ENCODE measurements at places on chromosomes 5 and 9. TPM values are rescaled to one million over a fixed set of nuclear protein-coding genes. Genes with fewer than 3 reads are reported as not detected.

DNA sequence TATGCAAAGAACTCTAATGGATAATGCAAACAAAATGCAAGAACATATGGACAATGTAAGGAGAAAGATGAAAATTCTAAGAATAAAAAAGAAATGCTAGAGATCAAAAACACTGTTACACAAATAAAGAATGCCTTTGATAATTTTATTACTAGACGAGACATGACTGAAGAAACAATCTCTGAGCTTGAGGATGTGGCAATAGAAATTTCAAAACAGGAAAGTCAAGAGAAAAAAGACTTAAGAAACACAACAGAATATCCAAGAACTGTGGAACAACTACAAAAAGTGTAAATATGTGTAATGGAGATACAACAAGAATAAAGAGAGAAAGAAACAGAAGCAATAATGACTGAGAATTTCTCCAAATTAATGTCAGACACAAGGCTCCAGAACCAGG, 140.5 kb upstream of the ACOT12 start:
- no peaks in the 10 kb centered on the region for H3K27me3 ChIP-seq
- H3K4me1 ChIP-seq: no peaks in the 10 kb centered on the region
- no peak overlapping the region for H3K27ac ChIP-seq
- DNase-seq: no peak
- no peak overlapping the region for H3K4me3 ChIP-seq

GRCh38 chr5:151825445-151825844, 53.7 kb downstream of the G3BP1 start:
- H3K4me3 ChIP-seq: no peak overlapping the region
- no peak overlapping the region for H3K27ac ChIP-seq
- peak; percentile 53 for DNase-seq
- H3K27me3 ChIP-seq: no peaks in the 10 kb centered on the region
- no peaks in the 10 kb centered on the region for H3K36me3 ChIP-seq
- no peaks in the 10 kb centered on the region for H3K4me1 ChIP-seq

DNA sequence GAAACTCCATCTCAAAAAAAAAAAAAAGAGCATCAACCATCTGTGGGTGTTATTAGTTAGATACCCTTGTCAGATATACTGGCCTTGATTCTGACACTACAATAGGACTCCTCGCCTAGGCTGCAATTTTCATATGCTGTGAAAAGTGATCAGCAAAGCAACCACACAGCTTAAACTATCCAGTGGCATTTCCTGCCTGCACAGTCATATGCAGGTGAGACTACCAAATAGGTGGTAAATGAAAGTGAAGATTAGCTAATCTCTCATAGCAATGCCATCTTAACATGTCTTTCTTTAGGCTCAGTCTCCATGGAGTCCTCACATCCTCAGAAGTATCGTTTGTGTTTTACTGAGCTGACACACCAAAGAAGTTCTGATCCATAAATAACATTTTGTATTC, 40.8 kb downstream of the GRAMD2B start:
- H3K4me3 ChIP-seq: no peak overlapping the region
- H3K27ac ChIP-seq: no peak overlapping the region
- H3K27me3 ChIP-seq: no peaks in the 10 kb centered on the region
- H3K36me3 ChIP-seq: no peaks in the 10 kb centered on the region

DNA sequence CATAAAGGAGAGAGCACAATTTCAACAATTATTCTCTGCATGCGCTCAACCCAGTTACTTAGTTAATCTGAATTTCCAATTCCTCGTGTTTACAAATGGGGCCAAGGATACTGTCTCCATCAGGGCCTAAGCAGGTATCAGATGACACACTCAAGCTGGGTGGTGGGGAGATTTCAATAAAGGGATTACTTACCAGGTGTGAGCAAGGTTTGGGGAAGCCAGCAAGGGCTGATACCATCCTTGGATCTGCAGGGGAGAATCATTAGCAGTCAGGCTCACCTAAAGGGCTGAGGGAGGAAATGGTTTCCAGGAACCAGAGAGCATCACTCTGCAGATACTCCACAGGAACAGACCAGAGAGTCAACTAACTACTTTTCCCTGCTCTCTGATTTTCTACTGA, 487.1 kb downstream of the NTRK2 start:
- no peak overlapping the region for H3K4me3 ChIP-seq
- no peak overlapping the region for H3K27ac ChIP-seq
- no peaks in the 10 kb centered on the region for H3K4me1 ChIP-seq
- no peaks in the 10 kb centered on the region for H3K36me3 ChIP-seq
- DNase-seq: no peak

- no peak for DNase-seq
- no peak overlapping the region for H3K4me3 ChIP-seq
- no peaks in the 10 kb centered on the region for H3K27me3 ChIP-seq
Measured at GRCh38 chr5:106127985-106128384, 1542.8 kb downstream of the EFNA5 start.

GRCh38 chr5:75199946-75200345, 36.7 kb downstream of the ANKRD31 start:
- H3K4me3 ChIP-seq: no peak overlapping the region
- no peaks in the 10 kb centered on the region for H3K4me1 ChIP-seq
- H3K27me3 ChIP-seq: peaks cover 2% of the 10 kb centered on the region
- H3K36me3 ChIP-seq: no peaks in the 10 kb centered on the region

DNA sequence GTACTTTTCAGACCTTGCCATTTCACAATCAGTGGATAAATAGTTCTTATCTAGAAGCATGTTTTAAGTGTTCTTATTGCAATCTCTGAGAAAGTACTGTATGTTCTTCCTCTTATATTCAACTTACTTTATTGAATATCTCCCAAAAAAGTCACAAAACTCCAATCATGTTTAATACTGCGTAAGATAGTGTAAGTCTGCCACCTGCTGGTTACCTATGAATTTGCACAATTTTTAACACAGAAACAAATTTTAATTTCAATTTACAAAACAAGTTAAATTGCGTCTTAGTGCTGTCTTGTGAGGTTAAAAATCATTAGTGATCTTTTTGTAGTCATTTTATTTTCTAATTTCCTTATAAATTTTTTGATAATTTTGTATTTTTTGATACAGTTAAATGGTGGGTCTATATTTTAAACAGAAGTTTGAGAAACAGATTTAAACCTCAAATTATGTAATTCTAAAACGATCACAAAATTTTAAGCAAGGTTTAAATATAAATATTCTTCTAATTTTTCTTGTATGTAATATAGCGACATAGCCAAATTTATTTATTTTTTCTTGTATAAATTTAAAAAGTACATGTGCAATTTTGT, 115.8 kb downstream of the EMB start:
- no peaks in the 10 kb centered on the region for H3K36me3 ChIP-seq
- no peaks in the 10 kb centered on the region for H3K27me3 ChIP-seq
- H3K27ac ChIP-seq: no peak overlapping the region
- no peaks in the 10 kb centered on the region for H3K4me1 ChIP-seq

The LCP2 gene
- polyA plus RNA-seq: not detected

GRCh38 chr5:139361835-139362429, 20.3 kb downstream of the PAIP2 start:
- no peak overlapping the region for H3K4me3 ChIP-seq
- DNase-seq: no peak
- no peaks in the 10 kb centered on the region for H3K27me3 ChIP-seq

GRCh38 chr9:3526997-3527940, 1.5 kb upstream of the RFX3 start:
- H3K36me3 ChIP-seq: no peaks in the 10 kb centered on the region
- H3K27me3 ChIP-seq: no peaks in the 10 kb centered on the region
- H3K4me1 ChIP-seq: peaks cover 16% of the 10 kb centered on the region
- peak; percentile 14 for DNase-seq
- peak overlapping the region; percentile 79 for H3K4me3 ChIP-seq
- peak overlapping the region; percentile 98 for H3K27ac ChIP-seq

The SPINK7 gene
- not detected for polyA plus RNA-seq

- H3K36me3 ChIP-seq: no peaks in the 10 kb centered on the region
- no peaks in the 10 kb centered on the region for H3K4me1 ChIP-seq
- H3K4me3 ChIP-seq: no peak overlapping the region
- H3K27ac ChIP-seq: no peak overlapping the region
- DNase-seq: peak; percentile 45
- no peaks in the 10 kb centered on the region for H3K27me3 ChIP-seq
Measured at GRCh38 chr9:10232352-10232930, 380.4 kb downstream of the PTPRD start.

The SLC36A3 gene
- not detected for polyA plus RNA-seq

The FCHO2 gene
- polyA plus RNA-seq: 13.7 TPM

The IL13 gene
- 0.06 TPM for polyA plus RNA-seq

The BTNL8 gene
- polyA plus RNA-seq: not detected

The TSSK1B gene
- polyA plus RNA-seq: 0.03 TPM

The CYLC2 gene
- not detected for polyA plus RNA-seq

The ACSL6 gene
- polyA plus RNA-seq: not detected

GRCh38 chr5:16178745-16179372, 732 bp downstream of the MARCHF11 start:
- no peak overlapping the region for H3K4me3 ChIP-seq
- no peaks in the 10 kb centered on the region for H3K4me1 ChIP-seq
- H3K36me3 ChIP-seq: no peaks in the 10 kb centered on the region

- H3K27ac ChIP-seq: no peak overlapping the region
- DNase-seq: no peak
- peaks cover 24% of the 10 kb centered on the region for H3K36me3 ChIP-seq
- no peak overlapping the region for H3K4me3 ChIP-seq
- peaks cover 8% of the 10 kb centered on the region for H3K4me1 ChIP-seq
Measured at GRCh38 chr5:140567136-140567818, 2.6 kb downstream of the SLC35A4 start.

- peaks cover 16% of the 10 kb centered on the region for H3K36me3 ChIP-seq
- DNase-seq: no peak
- no peak overlapping the region for H3K4me3 ChIP-seq
- H3K27ac ChIP-seq: no peak overlapping the region
Measured at GRCh38 chr9:120391691-120392090, 188.3 kb downstream of the CDK5RAP2 start.

The HACD4 gene
- 1.3 TPM for polyA plus RNA-seq

DNA sequence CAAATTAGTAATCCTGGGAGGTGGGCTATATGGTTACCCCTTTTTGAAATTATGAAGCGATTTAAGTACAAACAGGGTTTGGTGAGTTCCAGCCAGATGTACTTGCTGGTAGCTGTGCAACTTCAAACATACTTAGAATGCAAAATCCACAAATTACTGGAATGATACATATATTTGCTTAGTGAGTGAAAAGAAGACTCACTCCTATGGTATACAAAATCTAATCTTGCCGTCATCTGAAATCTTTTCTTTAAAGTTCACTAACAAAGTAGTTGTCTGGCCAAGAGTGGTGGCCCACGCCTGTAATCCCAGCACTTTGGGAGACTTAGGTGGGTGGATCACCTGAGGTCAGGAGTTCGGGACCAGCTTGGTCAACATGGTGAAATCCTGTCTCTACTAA, 64.9 kb upstream of the TJP2 start:
- no peaks in the 10 kb centered on the region for H3K4me1 ChIP-seq
- H3K4me3 ChIP-seq: no peak overlapping the region
- H3K36me3 ChIP-seq: no peaks in the 10 kb centered on the region

The PARP8 gene
- not detected for polyA plus RNA-seq

GRCh38 chr5:137858223-137858916, 9.3 kb upstream of the MYOT start:
- no peak for DNase-seq
- no peaks in the 10 kb centered on the region for H3K36me3 ChIP-seq
- H3K27ac ChIP-seq: no peak overlapping the region
- H3K27me3 ChIP-seq: no peaks in the 10 kb centered on the region

The MARCOL gene
- polyA plus RNA-seq: not detected

DNA sequence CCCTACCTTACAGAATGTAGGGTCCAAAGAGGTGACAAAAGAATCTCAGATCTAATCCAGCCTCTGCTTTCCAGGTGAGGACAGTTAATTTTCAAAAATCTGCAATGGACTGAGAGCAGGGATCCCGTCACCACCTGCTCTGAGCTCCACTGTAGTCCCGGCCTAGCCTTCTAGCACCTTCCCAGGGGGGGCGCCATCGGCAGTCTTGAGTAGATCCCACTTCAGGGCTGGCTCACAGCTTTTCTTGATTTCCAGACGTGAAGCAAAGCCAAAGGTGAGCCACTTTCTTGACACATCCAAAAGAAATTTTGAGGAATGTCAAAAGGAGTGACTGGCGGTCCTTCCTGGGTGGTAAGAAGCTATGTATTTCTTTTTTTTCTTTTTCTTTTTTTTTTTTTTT, 114.1 kb downstream of the SYK start:
- no peaks in the 10 kb centered on the region for H3K36me3 ChIP-seq
- H3K27ac ChIP-seq: no peak overlapping the region
- no peak for DNase-seq

The INSL6 gene
- not detected for polyA plus RNA-seq

- no peak within 1 kb of the TSS for H3K4me3 ChIP-seq
- peaks cover 3% of the 10 kb centered on the region for H3K27me3 ChIP-seq
- DNase-seq: peak; percentile 22
- H3K4me1 ChIP-seq: no peaks in the 10 kb centered on the region
- H3K36me3 ChIP-seq: no peaks in the 10 kb centered on the region
Measured at GRCh38 chr9:133609311-133610098, at the start of gene FAM163B. TSS of gene FAM163B (minus strand) at chr9:133609389. CDS start at chr9:133580223, 29,166 bp downstream.

The FAM78A gene
- 45.9 TPM for polyA plus RNA-seq

- no peak for DNase-seq
- no peaks in the 10 kb centered on the region for H3K27me3 ChIP-seq
- H3K4me1 ChIP-seq: peaks cover 23% of the 10 kb centered on the region
- H3K36me3 ChIP-seq: no peaks in the 10 kb centered on the region
- H3K4me3 ChIP-seq: no peak overlapping the region
Measured at GRCh38 chr9:113482991-113483675, 19.6 kb downstream of the RGS3 start.

DNA sequence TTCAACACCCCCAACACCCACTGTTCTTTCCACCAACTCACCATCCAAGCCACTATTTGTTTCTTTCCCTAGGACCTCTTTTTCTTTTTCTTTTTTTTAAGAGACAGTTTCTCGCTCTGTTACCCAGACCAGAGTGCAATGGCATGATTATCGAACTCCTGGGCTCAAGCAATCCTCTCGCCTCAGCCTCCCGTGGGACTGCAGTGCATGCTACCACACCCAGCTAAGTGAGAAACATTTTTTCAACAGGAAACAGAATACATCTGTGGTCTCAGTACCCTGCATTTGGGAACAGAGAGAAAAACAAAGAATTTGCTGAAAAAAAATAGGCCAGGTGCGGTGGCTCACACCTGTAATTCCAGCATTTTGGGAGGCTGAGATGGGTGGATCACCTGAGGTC, 24.6 kb downstream of the B4GALT1 start:
- H3K4me3 ChIP-seq: no peak overlapping the region
- H3K36me3 ChIP-seq: no peaks in the 10 kb centered on the region
- peaks cover 22% of the 10 kb centered on the region for H3K4me1 ChIP-seq
- no peaks in the 10 kb centered on the region for H3K27me3 ChIP-seq
- DNase-seq: no peak
- no peak overlapping the region for H3K27ac ChIP-seq

DNA sequence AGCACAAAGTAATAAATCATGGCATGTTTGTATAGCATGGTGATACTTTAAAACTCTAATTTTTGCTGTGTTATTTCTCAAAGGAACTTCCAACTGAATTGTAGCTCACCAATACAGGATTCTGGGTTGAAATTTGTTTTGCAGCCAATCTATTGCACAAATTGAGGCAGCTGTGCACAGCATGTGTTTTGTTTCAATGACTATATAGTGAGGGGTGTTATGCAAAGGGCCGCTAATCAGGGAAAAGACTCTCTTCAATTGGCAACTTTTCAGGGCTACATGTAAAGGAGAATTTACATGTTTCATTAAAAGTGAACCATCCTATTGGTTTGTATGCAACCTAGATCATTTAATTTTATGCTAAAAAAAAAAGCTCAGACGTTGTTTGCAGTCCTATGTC, 44.6 kb downstream of the PLPPR1 start:
- no peaks in the 10 kb centered on the region for H3K27me3 ChIP-seq
- H3K36me3 ChIP-seq: no peaks in the 10 kb centered on the region
- H3K4me3 ChIP-seq: no peak overlapping the region
- H3K4me1 ChIP-seq: no peaks in the 10 kb centered on the region
- H3K27ac ChIP-seq: no peak overlapping the region
- no peak for DNase-seq

All from endothelial cell of umbilical vein (primary cell).